ENCODE measurements at places on chromosomes 6 and 20. TPM values are rescaled to one million over a fixed set of nuclear protein-coding genes. Genes with fewer than 3 reads are reported as not detected.
A peak's percentile ranks its signal among the peaks of the same experiment; 100 is the strongest.

Gene PPIL6
- 2.2 TPM for polyA plus RNA-seq

Gene PRDM1
- polyA plus RNA-seq = 0.41 TPM

Gene POM121L2
- polyA plus RNA-seq = not detected

Gene ABHD16B
- polyA plus RNA-seq = 0.54 TPM

Gene PAK5
- 0.07 TPM for polyA plus RNA-seq

Gene OXT
- polyA plus RNA-seq = not detected

DNA sequence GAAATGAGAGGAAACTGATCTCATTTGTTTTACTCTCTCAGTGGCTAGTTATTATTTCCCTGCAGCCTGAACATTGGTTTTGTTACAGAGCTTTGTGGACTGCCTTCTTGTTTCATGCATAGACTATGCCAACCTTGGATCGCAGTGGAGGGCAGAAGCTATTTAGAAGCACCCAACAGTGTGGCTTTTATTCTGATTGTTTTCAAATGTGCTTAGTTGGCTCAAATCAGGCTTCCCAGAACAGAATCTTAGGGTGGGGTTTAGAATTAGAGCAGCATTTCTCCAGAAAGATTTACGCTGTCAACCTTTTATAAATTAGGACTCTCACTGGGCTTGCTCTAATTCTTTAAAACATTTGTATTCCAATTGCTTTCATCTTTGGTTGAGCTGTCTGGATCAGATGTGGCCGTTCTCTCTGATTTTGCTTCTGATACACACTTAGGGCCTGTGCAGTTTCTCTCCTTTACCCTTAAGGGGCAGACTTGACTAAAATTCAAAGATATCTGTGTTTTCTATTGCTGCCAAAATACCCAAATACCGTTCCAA, 210.3 kb downstream of the BCKDHB start:
- DNase-seq = no peak

DNA sequence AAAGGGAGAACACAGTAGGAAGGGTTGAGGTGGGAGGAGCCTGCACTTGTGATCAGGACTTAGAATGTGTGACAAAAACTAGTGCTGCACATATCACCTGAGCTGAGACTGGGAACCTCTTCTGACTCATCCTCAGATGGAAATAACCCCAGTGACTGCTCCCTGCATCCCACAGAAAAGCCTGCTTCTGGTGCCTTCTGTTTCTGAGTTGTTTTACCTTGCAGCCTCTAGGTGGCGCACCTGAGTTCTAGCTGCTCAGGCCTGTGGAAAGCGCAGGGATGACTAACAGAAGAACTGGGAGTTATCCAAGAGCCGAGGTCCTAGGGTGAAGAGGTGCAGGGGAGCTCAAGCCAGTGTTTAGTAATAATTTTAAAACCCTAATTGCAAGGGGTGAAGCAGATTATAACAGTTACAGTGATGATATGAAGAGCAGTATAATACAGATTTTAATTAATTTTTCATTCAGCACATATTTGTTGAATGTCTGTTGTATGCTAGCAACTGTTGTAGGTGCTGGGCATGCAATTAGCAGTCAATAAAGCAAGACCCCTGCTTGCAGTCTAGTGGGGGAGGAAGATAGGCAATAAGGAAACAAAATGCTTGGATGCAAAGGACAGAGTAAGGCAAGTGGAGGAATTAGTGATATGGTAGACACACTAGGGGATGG, 302.5 kb downstream of the DHX35 start:
- DNase-seq = peak; percentile 70

GRCh38 chr6:63415286-63415685, 95.5 kb upstream of the LGSN start:
- DNase-seq = no peak

DNA sequence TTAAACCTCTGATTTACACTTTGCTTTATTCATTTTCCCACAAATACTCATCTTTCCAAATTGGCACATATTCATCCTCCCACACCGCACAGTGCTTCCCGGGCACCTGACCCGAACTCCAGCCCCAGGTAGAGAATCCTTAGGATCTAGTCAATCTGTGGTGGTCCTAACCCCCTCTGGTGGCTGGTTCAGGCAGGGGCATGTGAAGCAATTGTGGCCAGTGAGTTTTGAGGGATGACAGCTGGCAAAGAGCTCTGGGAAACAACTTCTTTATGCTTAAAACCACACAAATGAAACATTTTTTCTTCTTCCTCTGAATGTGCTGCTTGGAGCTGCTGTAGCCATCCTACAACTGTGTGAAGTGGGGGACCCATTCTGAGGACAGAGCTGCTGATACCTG, 54.7 kb downstream of the ELOVL5 start:
- DNase-seq = no peak

GRCh38 chr6:130489514-130489913, 123.7 kb downstream of the TMEM200A start:
- DNase-seq = no peak

- DNase-seq = no peak
Observed at GRCh38 chr6:132650429-132650828, 8.6 kb downstream of the TAAR1 start.

- no peak for DNase-seq
Observed at GRCh38 chr6:169589293-169589692, 112.5 kb downstream of the WDR27 start.

DNA sequence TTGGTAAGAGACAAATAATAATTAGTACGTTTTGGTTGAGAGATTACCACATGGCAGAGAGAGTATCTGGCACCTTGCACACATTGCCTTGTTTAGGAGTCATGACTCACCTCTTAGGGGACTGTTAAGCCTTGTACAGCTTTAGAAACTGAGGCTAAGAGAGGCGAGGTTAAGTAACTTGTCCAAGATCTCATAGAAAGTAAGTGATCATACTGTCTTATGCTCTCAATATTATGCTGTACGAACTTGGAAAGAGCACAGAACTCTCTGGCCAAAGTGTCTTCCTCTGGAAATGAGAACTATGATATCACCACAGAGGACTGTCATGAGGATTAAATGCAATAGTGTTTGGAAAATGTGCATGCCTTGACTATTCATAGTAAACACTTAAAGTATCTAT, 249.0 kb downstream of the UTRN start:
- DNase-seq = no peak

DNA sequence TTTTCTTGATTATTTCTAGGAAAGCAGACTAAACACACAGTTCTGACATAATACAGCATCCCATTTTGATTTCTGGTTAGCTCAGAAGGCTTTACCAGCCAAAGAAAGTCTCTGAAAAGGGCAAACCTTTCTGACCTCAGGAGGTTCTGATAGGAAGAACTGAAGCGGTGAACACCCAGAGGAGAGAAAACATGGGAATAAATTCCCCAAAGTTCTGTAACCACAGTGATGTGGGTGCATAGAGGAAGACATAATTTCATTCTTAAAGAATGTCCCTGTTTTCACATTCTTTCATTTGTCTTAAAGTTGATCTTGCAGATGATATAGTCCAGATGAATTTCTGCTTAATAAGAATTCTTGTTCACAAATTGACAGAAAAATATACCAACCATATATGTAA, 60.3 kb downstream of the RSPO3 start:
- no peak for DNase-seq

GRCh38 chr6:134029495-134030455, 22.6 kb downstream of the SLC2A12 start:
- DNase-seq = no peak

GRCh38 chr6:89145091-89145955, 532 bp upstream of the PM20D2 start:
- DNase-seq = no peak

- DNase-seq = no peak
Observed at GRCh38 chr6:39444479-39445019, 122.0 kb upstream of the KCNK16 start.

- no peak for DNase-seq
Observed at GRCh38 chr6:81265106-81265505, 487.4 kb downstream of the TENT5A start.

- no peak for DNase-seq
Observed at GRCh38 chr20:9163995-9164394, 95.1 kb downstream of the PLCB4 start.

- no peak for DNase-seq
Observed at GRCh38 chr6:151842816-151843215, 35.3 kb downstream of the ESR1 start.

DNA sequence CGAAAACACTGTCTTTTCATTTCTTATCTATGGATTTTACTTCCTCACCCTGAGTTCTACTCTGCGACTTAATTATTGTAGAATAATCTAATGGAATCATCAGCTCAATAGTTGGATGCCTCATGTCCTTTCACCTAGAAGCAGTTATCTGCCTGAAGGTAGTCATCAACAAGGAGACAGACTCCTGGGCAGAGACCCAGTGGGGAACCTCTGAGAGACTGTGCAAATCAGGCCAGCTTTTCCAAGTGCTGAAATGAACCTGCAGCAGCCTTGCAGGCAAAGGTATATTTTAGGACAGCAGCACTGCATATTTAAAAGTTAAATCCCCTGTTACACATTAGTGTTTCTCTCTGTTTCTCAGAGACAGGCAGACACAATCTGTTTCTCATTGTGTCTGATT, 99.7 kb upstream of the STMND1 start:
- DNase-seq = no peak

DNA sequence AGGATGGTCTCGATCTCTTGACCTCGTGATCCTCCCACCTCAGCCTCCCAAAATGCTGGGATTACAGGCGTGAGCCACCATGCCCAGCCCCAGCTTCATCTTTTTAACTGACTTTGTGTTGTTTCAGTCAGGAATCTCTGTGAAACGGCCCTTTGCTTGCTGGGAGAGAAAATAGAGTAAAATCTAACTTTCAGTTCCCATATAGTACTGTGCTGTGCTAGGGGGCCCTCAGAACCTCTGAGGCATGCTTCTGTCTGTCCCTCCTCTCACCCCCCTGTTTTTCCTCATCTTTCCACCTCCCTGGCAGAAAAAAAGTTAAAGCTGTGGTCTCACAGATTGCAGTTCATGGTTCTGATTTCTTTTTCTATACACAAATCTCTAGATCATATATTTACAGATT, 48.4 kb downstream of the LRP11 start:
- no peak for DNase-seq

DNA sequence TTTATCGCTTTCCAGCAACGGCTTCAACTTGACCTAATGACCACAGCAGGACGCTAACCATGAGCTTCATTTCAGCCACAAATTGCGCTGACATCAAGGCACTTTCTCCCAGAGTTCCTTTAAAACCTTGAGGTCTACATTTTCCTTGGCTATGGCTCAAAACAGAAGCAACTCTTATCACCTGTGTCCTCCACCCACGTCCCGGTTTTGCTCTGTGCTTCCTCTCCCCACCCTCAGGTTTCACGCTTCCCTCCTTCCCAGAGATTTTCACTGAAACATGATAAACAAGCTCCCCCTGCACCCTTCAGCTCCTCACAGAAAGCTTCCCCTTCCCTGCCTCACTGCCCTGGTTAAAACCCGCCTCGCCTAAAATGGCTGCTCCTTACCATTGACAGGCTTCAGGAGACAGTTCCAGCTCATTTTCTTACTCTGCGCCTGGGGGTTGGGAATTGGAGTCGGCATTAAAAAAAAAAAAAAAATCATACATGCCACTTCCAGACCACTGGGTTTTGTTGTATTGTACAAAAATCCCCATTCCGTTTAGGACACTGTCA, 229.5 kb downstream of the UBE3D start:
- DNase-seq = no peak

DNA sequence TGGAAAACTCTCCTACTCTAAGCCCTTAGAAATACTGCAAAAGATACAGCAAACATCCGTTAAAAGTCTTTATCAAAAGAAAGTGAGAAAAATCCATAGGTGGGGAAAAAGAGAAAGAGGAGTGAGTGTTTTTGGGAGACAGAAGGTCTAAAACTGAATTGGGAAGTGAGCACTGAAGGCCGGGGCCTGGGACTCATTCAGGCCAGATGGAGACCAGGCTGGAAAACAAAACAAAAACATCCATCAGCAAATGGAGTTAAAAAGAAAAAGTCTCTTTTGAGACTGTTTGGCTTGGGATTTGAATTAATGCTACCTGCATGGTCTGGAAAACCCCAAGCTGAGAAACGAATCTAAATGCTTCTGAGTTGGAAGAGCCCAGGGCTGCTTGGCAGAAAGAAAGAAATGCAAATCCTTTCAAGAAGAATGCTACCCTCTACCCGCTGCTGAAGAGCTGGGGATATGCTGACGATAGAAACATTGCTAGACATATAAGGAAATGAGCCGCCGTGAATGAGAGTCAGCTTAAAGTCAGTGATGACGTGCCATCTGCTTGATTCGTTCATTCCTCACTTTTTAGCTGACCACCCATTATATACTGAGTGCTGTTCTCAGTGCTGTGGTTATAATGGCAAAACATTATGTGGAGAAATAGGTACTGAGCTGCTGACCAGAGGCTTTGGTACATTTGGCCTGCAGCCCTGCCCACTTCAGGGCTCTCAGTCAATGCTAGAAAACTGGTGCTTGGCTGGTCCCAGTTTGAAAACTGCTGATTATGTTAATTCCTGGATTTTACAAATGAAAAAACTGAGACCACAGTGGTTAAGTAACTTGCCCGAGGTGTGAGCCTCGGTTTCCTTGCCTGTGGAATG, 28.0 kb upstream of the TULP4 start:
- DNase-seq = no peak

GRCh38 chr6:16436550-16436949, 198.2 kb downstream of the GMPR start:
- DNase-seq = no peak

DNA sequence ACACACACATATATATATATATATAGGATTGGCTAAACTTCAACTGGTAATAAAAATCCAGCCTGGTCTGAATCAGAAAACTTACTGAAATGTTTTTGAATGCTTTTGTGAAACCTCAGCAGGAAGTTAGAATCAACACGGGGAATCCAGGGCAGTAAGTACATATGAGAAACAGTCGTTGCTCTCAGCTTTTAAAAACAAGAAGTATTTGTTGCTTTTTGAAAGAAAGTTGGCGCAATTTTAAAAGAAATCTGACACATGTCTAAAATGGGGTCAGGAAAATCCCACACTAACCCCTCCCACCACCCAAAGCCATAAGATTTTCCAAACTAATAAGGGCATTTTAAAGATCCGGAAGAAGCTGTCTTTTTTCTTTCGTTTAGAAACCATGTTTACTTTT, 11.5 kb upstream of the CCDC170 start:
- DNase-seq = no peak

- DNase-seq = no peak
Observed at GRCh38 chr6:148658681-148659430, 88.0 kb upstream of the UST start.

GRCh38 chr20:1298888-1299511, 29.9 kb downstream of the SDCBP2 start:
- DNase-seq = no peak

DNA sequence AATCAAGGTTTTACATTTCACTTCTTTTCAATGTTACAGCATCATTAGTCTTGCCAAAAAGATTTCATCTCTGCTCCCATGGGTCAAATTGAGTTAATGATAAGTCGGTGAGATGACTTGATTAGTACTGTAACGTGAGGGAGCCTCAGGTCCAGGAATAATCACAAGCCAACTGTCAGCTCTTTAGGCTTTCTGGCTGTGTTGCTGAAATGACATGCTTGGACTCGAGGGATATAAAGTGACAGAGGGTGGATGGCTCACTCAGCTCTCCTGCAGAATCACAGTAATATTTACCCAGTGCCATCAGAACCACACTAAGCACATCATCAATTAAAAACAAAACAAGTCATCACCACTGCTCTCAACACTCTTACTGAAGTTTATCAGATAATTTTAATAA, 196.2 kb upstream of the THEMIS start:
- no peak for DNase-seq
